Stimulated activated naive B cell treated with anti-CD40 and anti-IgM and Interleukin-4, amounts not matched to agents 10 μg/mL and 1 μg/mL and 100 μg/mL, for 72 hours (primary cell): ENCODE measurements at places on chromosomes 4 and X.

- peaks cover 9% of the 10 kb centered on the region for H3K27me3 ChIP-seq
- H3K36me3 ChIP-seq, result no peaks in the 10 kb centered on the region
- no peaks in the 10 kb centered on the region for H3K4me1 ChIP-seq
- H3K4me3 ChIP-seq, result no peak overlapping the region
Measured at GRCh38 chr4:83751336-83751949, 215.5 kb downstream of the GPAT3 start.

- no peak overlapping the region for H3K27ac ChIP-seq
- no peaks in the 10 kb centered on the region for H3K36me3 ChIP-seq
- H3K4me3 ChIP-seq, result no peak overlapping the region
- H3K27me3 ChIP-seq, result no peaks in the 10 kb centered on the region
- no peak for DNase-seq
- H3K4me1 ChIP-seq, result no peaks in the 10 kb centered on the region
Measured at GRCh38 chr4:84718699-84719098, 135.8 kb downstream of the CDS1 start.

DNA sequence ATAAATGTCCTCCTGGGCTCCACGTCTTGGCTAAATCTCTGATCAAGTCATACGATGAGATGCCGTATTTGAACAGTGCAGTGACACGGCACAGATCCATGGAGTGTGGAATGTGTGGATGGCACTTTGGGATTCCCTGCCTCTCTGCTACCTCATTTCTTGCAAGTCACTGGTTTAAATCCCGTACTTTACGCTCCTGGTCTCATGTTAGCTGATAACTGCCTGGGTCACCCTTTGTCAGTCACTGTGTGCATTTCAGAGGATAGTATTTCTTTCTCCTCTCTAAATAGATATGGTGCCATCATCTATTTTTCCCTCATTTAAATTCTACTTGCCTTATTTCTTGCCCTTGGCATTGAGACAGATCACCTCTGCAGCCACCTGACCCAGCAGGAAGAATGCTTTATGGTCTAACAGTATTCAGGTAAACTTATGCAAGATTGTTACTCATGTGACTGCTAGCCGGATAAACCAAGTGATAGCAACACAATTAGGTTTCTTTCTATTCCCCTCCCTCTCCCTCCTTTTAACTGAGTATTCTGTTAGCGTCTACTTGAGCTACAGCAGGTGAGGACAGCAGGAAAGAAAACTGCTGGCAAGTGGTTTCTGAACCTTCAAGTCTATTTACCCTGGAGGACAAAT lies 2.8 kb downstream of the EGF start:
- no peaks in the 10 kb centered on the region for H3K36me3 ChIP-seq
- H3K27ac ChIP-seq, result no peak overlapping the region
- H3K4me3 ChIP-seq, result no peak overlapping the region
- peaks cover 6% of the 10 kb centered on the region for H3K4me1 ChIP-seq
- DNase-seq, result no peak
- H3K27me3 ChIP-seq, result peaks cover 7% of the 10 kb centered on the region

GRCh38 chr4:37476256-37476655 lies 209.9 kb downstream of the RELL1 start:
- H3K27me3 ChIP-seq, result peaks cover 47% of the 10 kb centered on the region
- H3K4me3 ChIP-seq, result no peak overlapping the region
- no peak overlapping the region for H3K27ac ChIP-seq

DNA sequence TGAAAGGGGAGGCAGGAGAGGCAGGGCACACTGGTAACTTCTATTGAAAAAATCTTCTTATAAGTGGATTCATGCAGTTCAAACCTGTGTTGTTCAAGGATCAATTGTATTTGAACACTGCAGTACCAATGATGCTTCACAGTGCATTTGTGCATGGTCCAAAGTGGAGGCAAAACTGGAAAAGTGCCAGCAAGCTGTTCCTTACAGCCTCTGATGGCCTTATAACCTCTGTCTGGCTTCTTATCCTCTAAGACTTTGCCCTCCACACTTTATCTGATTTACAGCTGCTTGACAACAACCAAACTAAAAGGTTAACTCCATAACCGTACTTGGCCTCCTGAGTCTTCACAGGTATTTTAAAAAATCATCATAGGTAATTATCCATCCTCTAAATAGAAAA lies 40.4 kb downstream of the MAGEB17 start:
- no peak overlapping the region for H3K4me3 ChIP-seq
- H3K36me3 ChIP-seq, result no peaks in the 10 kb centered on the region
- no peak for DNase-seq
- H3K27ac ChIP-seq, result no peak overlapping the region
- peaks cover 4% of the 10 kb centered on the region for H3K27me3 ChIP-seq

- no peaks in the 10 kb centered on the region for H3K4me1 ChIP-seq
- no peak overlapping the region for H3K4me3 ChIP-seq
- DNase-seq, result no peak
- H3K27ac ChIP-seq, result peak overlapping the region; percentile 68
- H3K27me3 ChIP-seq, result no peaks in the 10 kb centered on the region
Measured at GRCh38 chr4:109657854-109658418, 45.3 kb downstream of the CASP6 start.

DNA sequence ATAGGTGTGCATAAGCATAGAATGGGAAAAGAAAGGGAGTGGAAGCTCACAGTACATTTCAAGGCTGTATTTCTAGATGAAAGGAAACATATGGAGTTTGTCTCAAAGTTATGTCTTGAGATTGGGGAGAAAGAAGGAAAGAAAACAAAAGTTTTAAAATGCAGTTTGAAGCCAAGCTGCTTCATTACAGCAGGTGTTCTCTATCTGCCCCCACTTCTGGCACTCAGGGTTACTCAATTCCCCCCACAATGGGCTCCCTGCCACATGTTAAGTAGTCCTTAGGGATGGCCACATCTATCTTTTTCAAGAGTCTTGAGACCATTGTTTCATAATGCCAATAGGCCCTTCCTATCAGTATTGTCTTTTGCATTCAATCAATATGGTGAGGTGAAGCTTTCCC lies 367.4 kb upstream of the ANXA10 start:
- no peaks in the 10 kb centered on the region for H3K36me3 ChIP-seq
- no peak overlapping the region for H3K4me3 ChIP-seq
- H3K27ac ChIP-seq, result no peak overlapping the region
- H3K4me1 ChIP-seq, result no peaks in the 10 kb centered on the region

- H3K4me3 ChIP-seq, result no peak overlapping the region
- H3K27ac ChIP-seq, result no peak overlapping the region
- DNase-seq, result no peak
- no peaks in the 10 kb centered on the region for H3K27me3 ChIP-seq
- H3K36me3 ChIP-seq, result no peaks in the 10 kb centered on the region
Measured at GRCh38 chrX:31609130-31609529, 537.3 kb upstream of the FTHL17 start.

GRCh38 chrX:50779694-50780093 lies 34.3 kb downstream of the SHROOM4 start:
- peaks cover 20% of the 10 kb centered on the region for H3K27me3 ChIP-seq
- no peak for DNase-seq
- no peak overlapping the region for H3K27ac ChIP-seq
- H3K4me3 ChIP-seq, result no peak overlapping the region
- no peaks in the 10 kb centered on the region for H3K36me3 ChIP-seq
- no peaks in the 10 kb centered on the region for H3K4me1 ChIP-seq

- DNase-seq, result peak; percentile 25
- peaks cover 40% of the 10 kb centered on the region for H3K4me1 ChIP-seq
- peak overlapping the region; percentile 87 for H3K27ac ChIP-seq
- peaks cover 64% of the 10 kb centered on the region for H3K27me3 ChIP-seq
Measured at GRCh38 chr4:4852591-4853362, 6.7 kb upstream of the MSX1 start.

- no peak overlapping the region for H3K27ac ChIP-seq
- H3K4me3 ChIP-seq, result no peak overlapping the region
- no peak for DNase-seq
- no peaks in the 10 kb centered on the region for H3K36me3 ChIP-seq
Measured at GRCh38 chr4:185950891-185951290, 118.1 kb upstream of the TLR3 start.

GRCh38 chr4:4659871-4660651 lies 118.2 kb upstream of the STX18 start:
- no peak overlapping the region for H3K4me3 ChIP-seq
- DNase-seq, result no peak
- H3K36me3 ChIP-seq, result peaks cover 26% of the 10 kb centered on the region

DNA sequence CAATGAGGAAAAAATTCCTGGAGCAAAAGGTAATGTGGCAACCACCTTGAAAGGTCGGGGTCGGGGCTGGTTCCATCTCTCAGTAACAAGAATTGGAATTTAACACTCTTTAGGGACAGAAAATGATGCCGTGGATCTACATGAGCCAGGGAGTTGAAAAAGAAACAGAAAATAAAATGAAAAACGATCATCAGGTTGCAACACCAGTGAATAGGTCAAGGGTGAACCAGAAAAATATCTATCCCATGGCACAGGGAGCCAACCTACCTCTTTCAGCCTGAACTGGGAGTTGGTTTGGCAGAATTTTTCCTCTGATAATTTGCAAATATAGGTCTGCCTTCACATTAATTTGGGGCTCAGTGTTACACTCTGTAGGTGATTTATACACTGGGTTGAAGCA lies 93.7 kb downstream of the C4orf33 start:
- DNase-seq, result no peak
- H3K4me3 ChIP-seq, result no peak overlapping the region
- no peaks in the 10 kb centered on the region for H3K4me1 ChIP-seq
- no peak overlapping the region for H3K27ac ChIP-seq
- H3K36me3 ChIP-seq, result no peaks in the 10 kb centered on the region
- peaks cover 7% of the 10 kb centered on the region for H3K27me3 ChIP-seq

- no peak for DNase-seq
- no peak overlapping the region for H3K4me3 ChIP-seq
- no peaks in the 10 kb centered on the region for H3K4me1 ChIP-seq
- no peak overlapping the region for H3K27ac ChIP-seq
Measured at GRCh38 chr4:128349921-128350320, 62.3 kb upstream of the PGRMC2 start.

GRCh38 chrX:151402719-151403390 lies 5.8 kb downstream of the VMA21 start:
- no peak overlapping the region for H3K4me3 ChIP-seq
- peaks cover 18% of the 10 kb centered on the region for H3K4me1 ChIP-seq
- H3K36me3 ChIP-seq, result peaks cover 15% of the 10 kb centered on the region
- DNase-seq, result no peak
- no peak overlapping the region for H3K27ac ChIP-seq

- no peak for DNase-seq
- no peaks in the 10 kb centered on the region for H3K27me3 ChIP-seq
- H3K4me1 ChIP-seq, result peaks cover 57% of the 10 kb centered on the region
Measured at GRCh38 chr4:7049295-7049694, 6.1 kb downstream of the TADA2B start.

DNA sequence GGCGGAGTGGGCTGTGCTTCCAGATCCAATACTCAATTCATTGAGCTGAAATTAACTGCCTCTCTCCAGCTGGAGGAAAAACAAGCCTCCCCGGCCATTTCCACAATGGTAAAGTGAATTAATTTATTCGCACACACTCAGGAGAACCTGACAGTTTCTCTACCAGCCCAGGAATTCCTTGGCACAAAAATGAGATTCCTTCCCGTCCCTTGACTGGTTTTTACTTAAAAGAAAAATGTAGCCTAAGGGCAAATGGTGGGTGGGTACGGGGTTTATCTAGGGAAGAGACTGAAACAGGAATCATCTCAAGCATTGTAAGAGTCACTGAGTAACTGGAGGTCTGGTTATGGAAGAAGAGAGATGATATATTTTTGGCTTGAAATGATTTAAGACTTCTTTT lies 102.7 kb downstream of the VCX3A start:
- H3K27ac ChIP-seq, result no peak overlapping the region
- peaks cover 5% of the 10 kb centered on the region for H3K27me3 ChIP-seq
- no peak for DNase-seq
- H3K4me3 ChIP-seq, result no peak overlapping the region
- no peaks in the 10 kb centered on the region for H3K4me1 ChIP-seq

- peaks cover 33% of the 10 kb centered on the region for H3K27me3 ChIP-seq
- H3K4me1 ChIP-seq, result peaks cover 19% of the 10 kb centered on the region
- no peak for DNase-seq
- H3K4me3 ChIP-seq, result no peak overlapping the region
- no peak overlapping the region for H3K27ac ChIP-seq
- no peaks in the 10 kb centered on the region for H3K36me3 ChIP-seq
Measured at GRCh38 chr4:183396227-183396637, 48.2 kb upstream of the CDKN2AIP start.

- H3K4me3 ChIP-seq, result no peak overlapping the region
- no peak for DNase-seq
- no peaks in the 10 kb centered on the region for H3K4me1 ChIP-seq
- no peak overlapping the region for H3K27ac ChIP-seq
Measured at GRCh38 chr4:104424475-104424941, 70.2 kb downstream of the CXXC4 start.

DNA sequence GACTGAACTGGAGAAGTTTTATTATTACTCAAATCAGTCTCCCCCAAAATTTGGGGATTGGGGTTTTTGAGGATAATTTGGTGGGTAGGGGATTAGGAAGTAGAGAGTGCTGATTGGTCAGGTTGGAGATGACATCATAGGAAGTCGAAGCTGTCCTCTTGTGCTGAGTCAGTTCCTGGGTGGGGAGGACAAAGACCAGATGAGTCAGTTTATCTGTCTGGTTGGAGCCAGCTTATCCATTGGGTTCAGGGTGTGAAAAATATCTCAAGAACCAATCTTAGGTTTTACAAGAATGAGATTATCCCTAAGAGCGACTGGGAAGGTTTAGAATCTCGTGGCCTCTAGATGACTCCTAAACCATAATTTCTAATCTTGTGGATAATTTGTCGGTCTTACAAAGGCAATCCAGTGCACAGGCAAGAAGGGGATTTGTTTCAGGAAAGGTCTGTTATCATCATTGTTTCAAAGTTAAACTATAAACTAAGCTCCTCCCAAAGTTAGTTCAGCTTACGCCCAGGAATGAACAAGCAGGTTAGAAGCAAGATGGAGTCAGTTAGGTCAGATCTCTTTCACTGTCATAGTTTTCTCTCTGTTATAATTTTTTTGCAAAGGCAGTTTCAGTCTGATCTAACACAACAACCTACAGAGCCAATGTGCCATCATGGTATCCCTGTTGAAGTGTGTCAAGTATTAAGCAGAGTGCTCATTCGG lies 274.5 kb downstream of the SLC7A11 start:
- H3K27ac ChIP-seq, result no peak overlapping the region
- DNase-seq, result no peak
- no peaks in the 10 kb centered on the region for H3K4me1 ChIP-seq
- H3K36me3 ChIP-seq, result no peaks in the 10 kb centered on the region
- H3K27me3 ChIP-seq, result no peaks in the 10 kb centered on the region

GRCh38 chr4:86544310-86544966 lies 49.7 kb upstream of the PTPN13 start:
- H3K27ac ChIP-seq, result no peak overlapping the region
- no peak overlapping the region for H3K4me3 ChIP-seq
- DNase-seq, result no peak

GRCh38 chr4:163895378-163896005 lies 401.0 kb downstream of the TMA16 start:
- H3K27ac ChIP-seq, result no peak overlapping the region
- H3K27me3 ChIP-seq, result peaks cover 6% of the 10 kb centered on the region
- no peak for DNase-seq
- no peaks in the 10 kb centered on the region for H3K4me1 ChIP-seq
- no peak overlapping the region for H3K4me3 ChIP-seq

- H3K27me3 ChIP-seq, result no peaks in the 10 kb centered on the region
- peaks cover 4% of the 10 kb centered on the region for H3K36me3 ChIP-seq
- DNase-seq, result no peak
- H3K4me3 ChIP-seq, result no peak overlapping the region
Measured at GRCh38 chrX:7028246-7028645, 119.3 kb upstream of the STS start.
